ENCODE measurements at places on chromosomes 11 and 22.

DNA sequence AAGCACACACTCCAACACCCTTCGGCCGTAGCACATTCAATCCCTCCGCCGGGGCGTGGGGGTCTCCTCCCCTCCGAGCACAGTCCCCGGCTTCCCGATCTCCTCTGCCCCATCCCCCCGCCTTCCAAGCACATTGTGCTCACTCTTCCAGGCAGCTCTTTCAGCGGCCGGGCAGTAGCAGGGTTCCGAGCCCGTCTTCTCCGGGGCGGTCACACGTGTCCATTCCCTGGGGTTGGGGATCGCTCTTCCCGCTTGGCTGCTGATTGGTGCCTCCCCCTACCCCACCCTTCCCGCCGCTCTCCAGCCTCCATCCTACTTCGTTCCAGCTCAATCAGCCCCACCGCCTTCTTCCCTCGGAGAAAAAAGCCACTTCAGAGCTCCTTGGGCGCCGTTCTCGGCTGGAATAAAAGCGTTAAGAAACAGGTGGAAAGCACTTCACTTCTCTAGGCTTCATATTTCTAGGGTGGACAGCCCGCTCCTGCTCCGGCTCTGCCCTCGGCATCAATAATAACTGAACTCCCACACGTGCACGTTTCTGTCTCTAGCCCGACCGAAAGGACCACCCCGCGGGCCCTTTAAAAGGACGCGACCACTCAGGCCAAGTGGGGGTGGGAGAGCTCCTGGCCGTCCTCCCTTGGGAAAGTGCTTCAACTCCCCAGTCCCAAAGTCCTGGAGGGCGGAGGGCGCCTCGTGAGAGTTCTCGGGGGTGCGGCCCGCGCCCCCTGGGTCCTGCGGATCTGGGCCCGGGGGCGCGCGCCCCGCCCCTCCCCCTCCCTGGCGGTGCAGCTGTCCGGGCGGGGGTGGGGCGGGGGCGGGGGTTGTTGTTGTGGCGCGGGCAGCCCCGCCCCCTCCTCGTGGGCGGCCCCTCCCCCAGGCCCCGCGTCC is 464 bp upstream of the CECR2 start:
- DNase-seq = peak; percentile 64

- DNase-seq = no peak
These were observed 2.7 kb downstream of the RNF169 start for GRCh38 chr11:74751303-74751702.

GRCh38 chr11:26909515-26909914 is 84.4 kb upstream of the FIBIN start:
- DNase-seq = no peak

- DNase-seq = no peak
These were observed 9.3 kb downstream of the IL10RA start for GRCh38 chr11:117995472-117995871.

- DNase-seq = no peak
These were observed 175.4 kb upstream of the SYT13 start for GRCh38 chr11:45461514-45461913.

GRCh38 chr22:21623648-21623970 is 6.2 kb downstream of the YDJC start:
- no peak for DNase-seq

DNA sequence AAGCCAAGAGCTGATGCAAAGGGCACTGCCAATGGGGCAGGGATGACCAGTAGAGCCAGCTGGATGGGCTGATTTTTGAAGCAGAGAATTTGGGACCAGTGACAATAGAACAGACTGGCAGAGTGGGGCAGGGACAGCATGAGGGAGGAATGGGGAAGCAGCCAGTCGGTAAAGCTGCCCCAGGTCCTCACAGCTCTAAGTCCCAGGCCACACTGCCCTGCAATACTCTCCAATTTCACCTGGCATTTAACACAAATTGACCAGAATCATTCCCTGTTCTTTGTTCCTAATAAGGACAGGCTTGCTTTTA is 186.9 kb downstream of the CTTN start:
- no peak for DNase-seq

DNA sequence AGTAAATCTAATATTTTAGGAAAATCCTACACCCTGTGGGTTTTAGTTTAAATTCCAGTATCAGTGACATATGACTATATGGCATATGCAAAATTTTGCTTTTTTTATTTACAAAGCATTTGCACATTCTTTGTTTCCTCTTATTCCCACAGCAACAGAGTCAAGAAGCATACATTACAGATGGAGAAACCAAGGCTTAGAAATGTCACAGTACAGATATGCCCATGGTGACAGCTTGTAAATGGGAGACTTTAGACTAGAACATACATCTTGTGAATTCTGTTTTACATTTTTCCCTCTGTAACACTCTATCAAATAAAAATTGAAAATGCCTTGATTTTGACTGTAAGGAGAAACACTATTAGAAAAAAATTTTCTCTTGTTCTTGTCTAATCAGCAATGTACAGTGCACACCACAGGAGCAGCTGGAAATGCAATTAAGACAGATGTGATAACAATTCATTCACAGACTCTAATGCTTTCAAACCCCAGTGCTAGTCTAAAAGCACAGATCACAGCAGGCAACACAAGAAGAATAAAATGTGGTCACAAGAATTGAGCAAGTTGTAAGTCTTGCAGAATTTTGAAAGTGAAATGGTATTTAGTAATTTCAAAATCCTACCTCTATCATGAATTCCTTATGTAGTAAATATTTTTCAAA is 375.9 kb downstream of the LUZP2 start:
- no peak for DNase-seq

DNA sequence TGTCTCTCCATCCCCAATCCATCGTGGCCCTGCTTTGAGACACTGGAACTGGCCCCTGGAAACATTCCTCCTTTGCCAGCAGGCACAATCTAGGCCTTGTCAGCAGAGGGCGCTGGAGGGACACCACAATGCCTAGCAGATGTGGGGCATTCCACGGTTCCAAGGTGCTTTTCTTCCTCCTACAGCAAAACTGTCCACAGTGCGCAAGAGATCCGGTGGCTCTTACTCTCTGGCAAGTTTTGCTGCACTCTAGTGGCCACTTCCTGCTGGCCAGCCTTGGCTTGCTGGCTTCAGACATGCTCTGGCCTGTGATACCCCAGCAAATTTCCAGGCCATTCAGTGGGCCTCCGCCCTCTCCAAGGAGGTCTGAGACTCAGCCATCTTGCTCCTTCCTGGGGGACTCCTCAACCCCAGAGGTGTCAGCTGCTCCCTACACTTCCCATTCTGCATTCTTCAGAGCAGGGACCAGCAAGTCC is 17.1 kb upstream of the RBM4B start:
- peak; percentile 88 for DNase-seq

GRCh38 chr11:2914455-2915195 is 14.6 kb downstream of the PHLDA2 start:
- DNase-seq = no peak

DNA sequence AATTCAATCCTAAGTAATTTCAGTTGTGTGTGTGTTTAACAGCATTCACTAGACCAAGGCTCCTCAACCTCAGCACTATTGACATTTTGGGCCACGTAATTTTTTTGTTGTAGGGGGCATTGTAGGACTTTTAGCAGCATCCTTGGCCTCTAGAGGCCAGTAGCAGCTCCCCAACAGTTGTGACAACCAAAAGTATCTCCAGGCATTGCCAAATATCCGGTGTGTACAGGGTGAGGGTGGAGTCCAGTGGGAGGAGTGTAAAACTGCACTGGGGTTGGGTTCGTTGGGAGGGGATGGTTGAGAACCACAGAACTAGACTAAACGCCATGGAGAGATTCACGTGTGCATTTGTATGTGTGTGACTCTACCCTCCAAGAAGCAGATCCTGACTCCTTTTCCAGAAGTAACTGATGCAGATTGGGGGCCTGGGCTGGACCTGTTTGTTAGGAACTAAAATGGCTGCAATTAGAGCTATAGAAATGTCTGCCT is 5.9 kb upstream of the PHF21A start:
- peak; percentile 34 for DNase-seq

DNA sequence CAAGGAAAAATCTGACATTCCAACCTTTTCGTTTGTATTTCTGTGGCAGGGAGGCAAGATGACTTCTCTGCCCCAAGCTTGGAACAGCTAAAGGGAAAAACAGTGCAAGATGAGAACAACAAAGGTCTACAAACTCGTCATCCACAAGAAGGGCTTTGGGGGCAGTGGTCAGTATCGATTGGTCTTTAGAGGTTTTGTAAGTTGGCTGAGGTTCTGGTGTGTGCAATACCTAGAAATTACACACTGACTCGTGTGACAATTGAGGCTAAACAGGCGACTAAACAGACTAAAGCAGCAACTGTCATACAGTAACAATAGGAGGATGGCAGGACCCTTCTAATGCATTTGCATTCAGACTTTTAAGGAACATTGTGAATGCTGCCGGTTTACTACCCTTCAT is 994 bp downstream of the DEPDC5 start:
- DNase-seq = no peak

- no peak for DNase-seq
These were observed 388.0 kb downstream of the DYNC2H1 start for GRCh38 chr11:103497268-103497667.

DNA sequence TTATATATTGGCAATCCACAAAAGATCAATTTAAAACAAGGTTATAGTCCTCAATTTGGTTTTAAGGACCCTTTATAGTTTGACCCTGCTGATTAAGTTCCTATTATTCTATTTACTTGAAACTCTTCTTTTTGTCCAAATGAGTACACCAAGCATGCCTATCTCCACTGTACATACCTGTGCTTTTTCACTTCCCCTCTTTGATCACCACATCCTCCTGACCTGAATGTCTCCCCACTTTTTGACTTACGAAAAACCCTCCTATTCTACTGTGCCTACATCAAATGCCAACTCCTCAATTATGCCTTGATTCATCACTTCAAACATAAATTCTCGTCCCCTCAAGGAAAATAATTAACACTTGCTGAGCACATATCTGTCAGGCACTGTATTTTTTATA is 113.5 kb downstream of the SOX6 start:
- DNase-seq = no peak

DNA sequence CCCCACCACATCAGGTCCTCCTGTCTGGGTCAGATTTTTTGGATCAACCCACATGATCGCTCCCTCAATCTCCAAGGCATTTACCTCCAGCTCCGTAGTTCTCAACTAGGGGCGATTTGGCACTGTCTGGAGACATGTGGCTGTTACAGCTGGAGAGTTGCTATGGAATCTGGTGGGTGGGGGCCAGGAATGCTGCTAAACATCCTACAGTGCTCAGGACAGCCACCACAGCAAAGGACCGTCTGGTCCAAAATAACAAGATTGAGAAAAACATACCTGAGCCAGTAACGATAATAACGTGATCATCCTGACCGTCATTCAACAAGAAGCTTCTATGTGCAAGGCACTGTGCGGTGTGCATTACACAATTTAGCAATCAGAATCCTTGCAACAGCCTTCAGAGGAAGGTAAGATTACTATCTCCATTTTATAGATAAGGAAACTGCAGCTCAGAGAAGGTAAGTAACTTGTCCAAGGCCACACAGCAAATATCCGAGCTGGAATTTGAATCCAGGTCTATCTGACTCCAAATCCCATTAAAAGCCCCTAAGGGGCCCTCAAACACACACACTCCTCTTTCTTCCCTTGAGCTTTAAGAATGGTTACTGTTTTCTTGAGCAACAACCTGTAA is 14.3 kb upstream of the CRY2 start:
- DNase-seq = no peak

DNA sequence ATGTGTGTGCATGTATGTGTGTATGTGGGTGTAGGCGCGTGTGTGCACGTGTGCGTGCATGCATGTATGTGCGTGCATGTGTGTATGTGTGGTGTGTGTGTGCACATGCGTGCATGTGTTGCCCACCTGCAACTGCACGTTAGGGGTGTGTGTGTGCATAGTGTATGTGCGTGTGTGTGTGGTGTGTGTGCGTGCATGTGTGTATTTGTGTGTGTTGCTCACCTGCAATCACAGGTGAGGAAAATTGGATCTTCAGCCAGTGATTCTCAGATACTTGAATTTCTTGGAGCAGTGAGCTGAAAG is 54.3 kb downstream of the ST14 start:
- DNase-seq = no peak

GRCh38 chr22:40024201-40025061 is 29.7 kb downstream of the FAM83F start:
- peak; percentile 77 for DNase-seq

DNA sequence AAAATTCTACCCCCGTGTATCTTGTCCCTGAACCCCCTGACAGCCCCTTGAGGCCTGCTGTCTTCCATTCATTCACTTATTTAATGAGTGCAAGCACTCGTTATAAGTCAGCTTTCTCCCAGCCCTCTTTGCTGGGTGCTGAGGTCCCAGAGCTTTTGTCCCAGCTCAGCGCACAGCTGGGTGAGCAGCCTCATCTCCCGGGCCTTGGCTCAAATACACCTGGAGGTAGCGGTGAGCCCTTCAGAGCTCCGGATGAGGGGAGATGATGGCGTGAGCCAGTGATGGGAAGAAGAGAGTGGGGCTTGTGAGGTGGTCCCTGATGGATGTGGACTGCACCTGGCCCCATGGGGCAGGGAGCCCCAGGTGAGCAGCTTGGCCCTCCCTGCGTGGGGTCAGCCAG is 18.1 kb upstream of the ARHGAP8 start:
- no peak for DNase-seq

DNA sequence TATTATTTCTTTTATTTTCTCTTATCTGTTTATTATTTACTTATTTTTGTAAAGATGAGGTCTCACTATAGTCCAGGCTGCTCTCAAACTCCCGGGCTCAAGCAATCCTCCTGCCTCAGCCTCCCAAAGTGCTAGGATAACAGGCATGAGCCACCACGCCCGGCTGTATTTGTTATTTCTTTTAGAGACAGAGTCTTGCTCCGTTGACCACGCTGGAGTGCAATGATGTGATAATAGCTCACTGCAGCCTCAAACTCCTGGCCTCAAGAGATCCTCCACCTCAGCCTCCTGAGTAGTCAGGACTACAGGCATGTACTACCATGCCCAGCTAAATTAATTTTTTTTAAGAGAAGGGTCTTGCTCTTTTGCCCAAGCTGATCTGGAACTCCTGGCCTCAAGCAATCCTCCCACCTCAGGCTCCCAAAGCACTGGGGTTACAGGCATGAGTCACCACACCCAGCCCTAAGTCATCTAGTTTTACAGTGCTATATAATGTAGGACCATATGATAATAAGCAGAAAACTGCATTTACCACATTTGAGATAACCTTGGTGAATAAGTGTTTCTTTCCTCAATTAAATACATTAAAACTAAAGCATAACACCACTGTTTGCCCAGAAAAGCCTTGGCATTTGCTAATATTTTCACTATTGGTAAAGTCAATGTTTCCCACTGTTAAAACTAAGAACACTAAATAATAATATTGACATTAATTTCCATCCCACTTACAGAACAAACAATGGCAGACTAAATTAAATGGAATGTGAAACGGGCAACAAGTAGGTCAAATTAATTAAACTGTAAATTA is 127.5 kb downstream of the SIK3 start:
- DNase-seq = no peak

GRCh38 chr11:87039371-87039770 is 1.6 kb downstream of the TMEM135 start:
- no peak for DNase-seq

Measured in B cell (primary cell).